NCI-H1417 treated with DMSO at 0.1 percent for 48 hours (cell line): ENCODE measurements at places on chromosomes 3 and 15.

GRCh38 chr3:152413240-152413639, 144.5 kb downstream of the MBNL1 start:
- DNase-seq: no peak

DNA sequence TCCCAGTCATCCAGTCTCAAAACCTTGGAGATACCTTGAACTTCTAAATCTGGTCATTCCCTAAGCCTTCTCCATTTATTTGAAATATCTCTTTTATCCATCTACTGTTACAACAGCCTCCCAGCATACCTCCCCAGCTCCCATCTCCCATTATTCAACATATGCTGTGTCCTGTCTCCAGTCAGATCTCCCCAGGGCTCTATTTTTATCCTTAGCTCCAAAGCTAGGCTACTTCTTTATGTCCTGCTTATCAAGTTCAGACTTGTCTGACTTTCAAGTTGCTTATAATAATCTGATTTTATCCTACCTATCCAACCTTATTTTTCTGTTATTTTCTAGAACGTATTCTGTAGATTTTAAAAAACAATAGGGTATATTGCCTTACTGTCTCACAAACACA, 44.2 kb downstream of the IQGAP1 start:
- DNase-seq: no peak

- no peak for DNase-seq
These were observed 79.8 kb downstream of the FOXP1 start for GRCh38 chr3:71503525-71504249.

DNA sequence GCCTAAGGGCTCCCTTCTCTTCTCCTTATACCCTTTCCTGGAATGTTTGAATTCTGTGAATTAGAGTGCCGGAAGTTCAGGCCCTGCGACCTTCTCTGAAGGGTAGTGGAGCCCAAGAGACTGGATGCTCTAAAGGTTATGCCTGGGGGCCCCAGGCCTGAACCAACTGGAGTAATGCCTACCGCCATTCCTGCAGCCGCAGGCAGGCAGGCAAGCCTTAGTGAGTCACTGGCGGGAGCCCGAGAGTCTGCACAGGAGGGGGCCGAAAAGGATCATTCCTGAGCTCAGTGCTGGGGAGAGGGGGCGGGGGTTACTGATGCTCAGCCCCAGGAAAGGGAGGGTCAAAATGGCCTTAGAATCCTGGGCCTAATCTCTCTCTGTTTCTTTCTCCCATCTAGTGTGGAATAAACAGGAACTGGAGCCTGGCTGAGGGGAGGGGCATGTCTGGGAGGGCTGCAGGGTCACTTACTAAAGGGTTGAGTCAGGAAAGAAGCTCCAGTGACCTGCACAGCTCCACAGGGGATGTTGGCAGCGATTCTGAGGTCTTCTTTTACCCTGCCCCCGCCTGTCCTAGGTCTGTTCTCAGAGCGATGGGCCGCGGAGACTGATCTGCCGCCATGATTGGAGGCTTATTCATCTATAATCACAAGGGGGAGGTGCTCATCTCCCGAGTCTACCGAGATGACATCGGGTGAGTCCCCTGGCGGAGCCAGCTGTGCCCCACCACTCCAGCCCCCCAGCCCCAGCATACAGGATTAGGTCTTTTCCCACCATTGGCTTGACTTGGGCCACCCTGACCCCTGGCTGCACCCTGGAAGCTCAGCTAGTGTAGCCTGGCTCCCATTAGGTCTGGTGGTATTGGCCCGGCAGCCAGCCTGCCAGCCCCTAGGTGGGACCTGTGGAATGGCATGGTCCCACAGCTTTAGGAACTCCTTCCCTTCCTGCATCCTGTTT, 2.0 kb downstream of the AP2M1 start:
- DNase-seq: no peak

DNA sequence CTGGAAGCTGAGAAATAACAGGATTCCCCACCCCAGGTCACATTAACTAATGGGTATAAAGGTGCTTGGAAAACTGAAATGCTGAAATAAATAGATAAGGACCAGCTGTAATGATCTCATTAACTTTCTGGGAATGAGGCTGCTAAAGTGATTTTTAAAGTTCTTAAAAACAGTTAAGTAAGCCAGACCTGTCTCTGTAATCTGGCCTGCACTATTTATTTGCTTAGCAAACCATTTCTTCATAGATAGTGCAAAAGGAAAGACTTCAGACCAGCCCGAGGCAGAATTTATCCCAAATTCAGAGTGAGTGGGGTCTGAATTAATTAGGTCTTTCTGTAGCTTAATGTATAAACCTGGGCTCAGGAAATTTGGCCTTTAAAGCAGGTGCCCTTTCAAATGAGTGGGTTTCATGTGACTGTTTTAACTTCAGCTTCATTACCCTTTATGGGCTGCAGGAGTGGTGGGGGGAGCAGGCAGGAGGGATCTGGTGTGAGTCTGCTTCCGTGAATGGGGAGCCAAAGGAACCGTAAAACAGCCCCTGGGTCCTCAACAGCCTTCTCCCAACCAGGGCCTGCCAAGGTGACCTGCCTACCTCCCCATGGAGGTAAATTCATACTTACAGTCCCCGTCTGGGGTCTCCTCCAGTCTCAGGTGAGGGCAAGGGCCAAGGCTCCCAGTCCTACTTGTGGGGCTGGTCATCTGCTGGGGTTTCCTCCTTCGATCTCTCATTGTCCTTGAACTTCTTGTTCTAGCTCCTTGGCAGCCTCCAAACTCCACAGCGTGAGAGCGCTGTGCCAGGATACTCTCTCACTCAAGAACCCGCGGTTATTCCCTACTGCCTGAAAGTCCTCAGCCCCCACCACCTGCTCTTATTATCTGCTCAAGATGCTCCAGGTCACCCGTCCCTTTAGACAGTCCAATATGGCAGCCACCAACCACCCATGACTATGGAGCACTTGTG, 31.2 kb downstream of the MAGEF1 start:
- DNase-seq: no peak

DNA sequence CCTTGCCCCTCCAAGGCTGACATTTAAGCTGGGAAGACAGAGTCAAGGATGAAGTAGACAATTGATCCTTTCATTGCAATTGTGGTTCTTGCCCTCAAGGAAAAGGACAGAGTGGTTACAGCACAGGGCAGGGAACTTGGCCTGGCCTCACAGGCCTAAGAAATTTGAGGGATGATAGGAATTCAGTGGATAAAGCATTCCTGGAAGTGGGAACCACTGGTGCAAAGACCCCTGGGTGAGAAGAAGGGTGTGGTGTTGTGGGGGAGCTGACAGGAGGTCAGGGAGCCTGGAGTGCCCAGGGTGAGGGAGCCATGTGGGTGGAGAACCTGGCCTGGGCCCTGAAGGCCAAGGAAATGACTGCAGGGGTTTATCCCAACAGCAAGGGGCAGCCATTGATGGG, 287.4 kb downstream of the UACA start:
- no peak for DNase-seq

DNA sequence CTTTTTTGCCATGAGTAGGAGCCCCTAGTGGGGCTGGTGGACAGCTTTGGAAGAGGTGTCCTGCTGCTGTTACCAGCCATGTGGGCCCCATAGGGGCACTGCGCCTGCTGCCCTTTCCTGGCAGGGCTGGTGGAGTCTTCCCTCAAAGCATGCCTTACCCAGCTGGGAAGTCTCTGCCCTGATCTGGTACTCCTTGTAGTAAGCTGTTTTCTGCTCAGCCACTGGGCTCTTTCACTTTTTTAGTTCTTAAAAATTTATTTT, 26.2 kb downstream of the HMCES start:
- no peak for DNase-seq

DNA sequence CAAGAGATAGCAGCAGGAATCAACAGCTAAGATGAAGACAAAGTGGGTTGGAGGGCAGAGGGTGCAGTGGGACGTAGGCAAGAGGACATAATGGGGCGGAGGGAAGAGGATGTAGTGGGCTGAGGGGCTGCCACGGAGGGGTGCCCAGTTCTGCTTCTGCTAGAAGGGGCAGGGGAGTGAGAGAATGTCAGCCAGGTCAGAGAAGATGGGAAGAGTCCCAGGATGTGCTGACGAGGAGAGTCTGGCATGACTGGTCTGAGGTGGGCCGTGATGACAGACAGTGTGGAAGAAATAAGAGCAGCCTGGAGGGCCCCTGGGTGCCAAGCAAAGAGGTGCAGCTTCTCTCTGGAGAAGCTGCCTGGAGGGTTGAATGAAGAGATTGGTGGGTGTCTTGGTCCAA, 4.0 kb downstream of the SPSB4 start:
- no peak for DNase-seq

GRCh38 chr3:97131476-97131875, 317.1 kb downstream of the EPHA6 start:
- no peak for DNase-seq

GRCh38 chr3:147369231-147369630, 37.1 kb downstream of the ZIC4 start:
- no peak for DNase-seq

- no peak for DNase-seq
These were observed 7.7 kb upstream of the OXSR1 start for GRCh38 chr3:38157595-38157994.

GRCh38 chr15:51842852-51843737, 13.6 kb downstream of the TMOD3 start:
- no peak for DNase-seq

DNA sequence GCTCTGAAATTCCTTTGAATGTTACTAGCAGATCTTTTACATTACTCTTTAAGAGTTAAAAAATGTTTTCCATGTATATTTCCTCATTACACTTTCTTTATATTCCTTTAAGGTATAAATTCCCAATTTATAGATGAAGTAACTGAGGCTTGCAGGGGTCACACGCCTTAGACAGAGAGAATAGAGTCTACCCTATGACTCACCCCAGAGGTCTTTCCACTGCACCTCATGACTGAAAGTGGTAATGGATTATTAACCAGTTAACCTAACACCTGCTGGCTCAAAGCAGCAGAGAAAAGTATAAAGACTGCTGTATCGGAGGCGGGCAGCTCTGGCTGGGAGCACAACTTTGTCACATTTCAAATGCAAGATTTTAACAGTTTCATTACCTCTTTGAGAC, 37.7 kb downstream of the LDHAL6B start:
- no peak for DNase-seq

GRCh38 chr3:184576457-184577240, 15.1 kb downstream of the EPHB3 start:
- DNase-seq: no peak

DNA sequence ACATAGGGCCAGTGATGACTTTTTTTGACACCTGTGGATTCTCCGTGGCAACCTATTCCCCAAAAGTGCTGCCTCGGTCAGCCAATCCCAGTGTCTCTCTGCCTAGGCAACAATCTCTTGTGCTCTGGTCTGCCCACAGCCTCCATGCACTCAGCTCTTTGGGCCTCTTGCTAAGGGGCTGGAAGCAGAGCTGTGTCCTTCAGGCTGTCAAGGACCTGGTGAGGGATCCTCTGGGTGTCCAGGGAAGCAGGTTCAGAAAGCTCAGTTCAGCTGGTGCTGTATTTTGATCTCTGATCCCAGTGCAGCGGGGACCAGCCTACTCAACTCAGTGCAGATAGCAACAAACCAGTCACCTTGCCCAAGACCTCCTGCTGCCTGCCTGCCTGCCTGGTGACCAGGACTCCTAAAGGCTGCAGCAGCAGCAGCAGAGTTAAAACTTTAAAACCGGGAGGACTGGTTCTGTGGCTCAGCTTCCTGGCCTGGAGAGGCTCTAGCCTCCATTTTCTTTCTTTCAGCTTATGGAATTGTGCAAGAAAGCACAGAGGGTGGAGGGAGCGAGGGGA, 6.2 kb downstream of the PAK6 start:
- no peak for DNase-seq

- no peak for DNase-seq
These were observed 60.0 kb upstream of the SMAD3 start for GRCh38 chr15:67005294-67005996.

GRCh38 chr3:117184574-117184973, 475.0 kb downstream of the TUSC7 start:
- no peak for DNase-seq
